ENCODE measurements at places on chromosomes 11 and 22. TPM values are rescaled to one million over a fixed set of nuclear protein-coding genes. Genes with fewer than 3 reads are reported as not detected.

APOA5 gene
- not detected for total RNA-seq

MB gene
- 10,770 TPM for total RNA-seq

OR51E1 gene
- total RNA-seq = 0.63 TPM

CARD18 gene
- total RNA-seq = not detected

DNA sequence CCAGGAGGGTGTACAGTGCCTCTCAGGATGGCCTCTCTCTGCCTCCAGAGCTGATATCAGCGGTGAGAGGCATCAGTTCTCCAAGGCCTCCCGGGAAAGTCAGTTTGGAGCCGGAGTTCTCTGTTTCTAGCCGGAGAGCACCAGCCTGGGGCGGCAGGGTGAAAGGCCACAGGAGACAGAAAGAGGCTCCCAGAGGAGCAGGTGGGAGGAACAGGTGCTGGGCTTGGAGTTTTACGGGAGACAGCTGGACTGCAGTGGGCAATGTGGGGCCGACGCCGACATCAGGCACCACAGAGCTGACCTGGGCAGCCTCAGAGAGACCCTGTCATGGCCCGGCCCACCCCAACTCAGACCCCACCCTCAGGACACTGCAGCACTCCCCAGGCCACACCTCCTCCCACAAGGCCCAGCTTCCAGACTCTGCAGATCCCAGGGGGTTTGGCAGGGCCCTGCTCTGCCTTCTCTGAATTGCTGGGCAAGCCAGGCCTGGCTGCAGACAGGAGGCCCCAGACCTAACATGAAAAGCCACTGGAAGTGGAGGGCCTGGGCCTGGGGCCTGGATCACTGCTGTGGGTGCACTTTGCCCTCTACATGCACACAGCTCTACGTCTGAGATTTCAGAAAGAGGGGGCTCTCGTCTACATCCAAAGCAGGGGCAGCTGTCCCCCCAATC is 885.6 kb downstream of the BRD1 start:
- DNase-seq = no peak

DNA sequence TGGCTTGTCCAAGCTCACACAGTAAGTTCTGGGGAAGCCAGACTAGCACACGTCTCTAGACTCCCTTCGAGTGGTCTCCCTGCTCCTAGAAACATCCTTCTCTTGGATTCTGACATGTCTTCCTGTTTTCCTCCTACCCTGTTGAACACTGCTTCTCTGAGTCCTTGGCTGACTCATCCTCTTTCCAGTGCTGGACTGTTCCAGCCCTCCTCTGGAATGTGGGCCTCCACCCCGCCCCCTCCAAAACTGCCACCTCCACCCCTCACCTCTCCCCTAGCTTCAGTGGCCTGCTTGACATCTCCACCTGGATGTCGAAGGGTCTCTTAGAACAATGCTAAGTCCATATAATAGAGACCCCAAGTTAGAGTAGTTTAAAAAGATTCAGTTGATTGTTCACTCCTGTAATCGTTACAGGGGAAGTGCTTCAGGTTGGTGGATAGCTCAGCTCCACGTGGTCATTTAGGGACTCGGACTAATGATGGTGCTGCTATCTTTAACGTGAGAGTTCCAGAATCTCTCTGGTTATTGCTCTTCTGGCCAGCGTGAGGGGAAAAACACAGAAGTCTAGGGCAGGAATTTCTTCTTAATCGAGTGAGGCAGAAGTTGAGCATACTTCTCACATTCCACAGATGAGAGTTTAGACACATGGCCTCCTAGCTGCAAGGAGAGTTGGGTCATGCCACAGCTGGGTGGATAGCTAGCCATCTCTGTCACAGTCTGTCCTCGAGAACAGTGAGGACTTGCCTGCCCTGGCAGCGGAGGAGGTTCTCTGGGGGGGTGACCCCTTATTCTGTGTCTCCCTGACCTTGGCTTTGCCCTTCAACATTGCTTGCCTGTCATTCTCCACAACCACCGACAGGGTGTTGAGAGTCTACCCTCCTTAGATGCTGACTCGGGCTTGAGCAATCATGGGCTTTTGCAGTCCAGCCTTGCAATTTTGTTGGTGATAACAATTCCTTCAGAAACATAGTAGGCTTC is 4.7 kb upstream of the C11orf96 start:
- no peak for DNase-seq

DNA sequence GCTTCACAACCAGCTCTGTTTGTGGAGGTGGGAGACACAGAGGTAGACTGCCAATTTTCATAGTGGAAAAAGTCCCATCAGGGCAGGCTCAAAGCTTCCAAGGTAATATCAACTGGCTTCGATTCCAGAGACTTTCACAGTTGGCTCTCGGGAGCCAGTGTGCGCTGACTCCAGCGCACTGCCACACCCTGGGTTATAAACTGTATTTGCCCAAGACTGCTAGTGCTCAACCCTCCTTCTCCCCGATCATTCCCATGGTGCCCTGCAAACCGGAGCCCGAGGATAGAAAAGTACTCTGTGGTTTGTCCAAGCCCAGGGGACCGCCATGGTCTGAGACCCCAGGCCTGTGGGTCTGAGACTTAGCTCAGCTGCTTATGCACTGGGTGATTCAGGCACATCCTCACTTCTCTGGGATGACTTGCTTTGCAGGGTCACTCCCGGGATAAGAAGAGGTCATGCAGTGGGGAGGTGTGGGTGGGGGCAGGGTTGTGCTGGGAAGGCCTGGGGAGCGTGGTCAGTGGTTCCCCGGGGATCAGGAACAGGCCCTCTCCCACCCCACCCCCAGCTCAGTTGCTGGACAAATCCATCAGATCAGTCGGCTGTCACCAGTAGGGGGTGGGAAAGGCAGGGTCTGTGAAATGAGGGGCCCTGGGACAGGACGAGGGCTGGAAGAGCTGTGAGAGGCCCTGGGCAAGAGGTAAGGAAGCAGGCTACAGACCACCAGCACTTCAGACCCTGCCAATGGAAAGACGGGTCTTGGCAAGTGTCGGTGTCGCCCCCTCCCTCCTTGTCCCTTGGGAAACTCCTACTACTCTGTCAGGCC is 26.7 kb upstream of the PICK1 start:
- DNase-seq = no peak

GRCh38 chr11:76648061-76648460 is 22.5 kb downstream of the LRRC32 start:
- no peak for DNase-seq

DNA sequence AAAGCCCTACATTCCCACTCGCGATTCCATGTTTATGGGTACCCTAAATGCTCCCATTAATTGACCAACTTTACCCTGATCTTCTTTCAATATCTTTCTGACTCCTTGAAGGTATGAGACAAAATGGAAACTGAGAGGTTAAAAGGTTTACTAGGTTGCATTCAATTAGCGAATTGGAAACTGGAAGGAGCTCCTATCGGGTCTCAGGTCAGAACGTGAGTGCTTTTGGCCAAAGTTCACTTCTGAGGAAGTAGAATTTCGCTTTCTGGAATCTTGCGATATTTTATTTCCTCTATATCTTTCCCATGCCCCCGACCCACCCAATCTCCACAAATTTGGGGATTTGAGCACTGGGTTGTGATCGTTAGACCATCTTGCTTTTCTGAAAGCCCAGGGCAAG is 2.6 kb downstream of the EHF start:
- DNase-seq = no peak

DNA sequence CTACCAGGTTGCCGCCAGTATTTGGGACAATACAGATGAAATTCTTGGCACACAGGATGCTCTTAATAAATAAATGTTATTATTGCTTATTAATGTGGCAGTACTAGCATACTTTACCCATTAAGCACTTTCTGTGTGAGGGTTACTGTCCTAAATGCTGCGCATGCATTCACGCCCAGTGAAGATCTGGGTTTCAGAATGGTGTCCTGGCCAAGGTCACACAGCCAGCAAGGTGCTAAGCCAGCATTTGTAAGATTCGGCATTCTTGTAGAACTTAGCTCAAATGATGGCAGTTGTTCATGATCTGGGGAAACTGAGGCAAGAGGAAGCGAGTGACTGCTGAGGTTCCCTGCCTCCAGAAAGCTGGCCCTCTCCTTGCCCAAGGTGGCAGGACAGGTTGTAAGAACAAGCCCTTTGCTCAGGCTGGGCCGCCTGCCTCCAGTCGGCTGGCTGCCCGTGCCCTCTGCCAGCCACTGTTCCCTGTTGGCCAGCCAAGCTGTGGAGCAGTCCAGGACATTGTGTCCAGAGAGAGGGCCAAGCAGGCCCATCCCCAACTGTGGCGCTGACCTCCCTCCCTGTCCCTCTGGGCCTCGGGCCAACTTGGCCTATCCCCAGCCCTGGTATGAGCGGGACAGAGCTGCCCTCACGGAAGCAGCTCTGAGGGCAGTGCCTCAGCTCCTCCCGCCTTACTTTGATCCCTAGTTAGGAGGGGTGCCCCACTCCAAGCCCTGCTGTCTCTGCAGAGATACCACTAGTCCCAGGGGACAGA is 28.8 kb downstream of the TOB2 start:
- peak; percentile 97 for DNase-seq

DNA sequence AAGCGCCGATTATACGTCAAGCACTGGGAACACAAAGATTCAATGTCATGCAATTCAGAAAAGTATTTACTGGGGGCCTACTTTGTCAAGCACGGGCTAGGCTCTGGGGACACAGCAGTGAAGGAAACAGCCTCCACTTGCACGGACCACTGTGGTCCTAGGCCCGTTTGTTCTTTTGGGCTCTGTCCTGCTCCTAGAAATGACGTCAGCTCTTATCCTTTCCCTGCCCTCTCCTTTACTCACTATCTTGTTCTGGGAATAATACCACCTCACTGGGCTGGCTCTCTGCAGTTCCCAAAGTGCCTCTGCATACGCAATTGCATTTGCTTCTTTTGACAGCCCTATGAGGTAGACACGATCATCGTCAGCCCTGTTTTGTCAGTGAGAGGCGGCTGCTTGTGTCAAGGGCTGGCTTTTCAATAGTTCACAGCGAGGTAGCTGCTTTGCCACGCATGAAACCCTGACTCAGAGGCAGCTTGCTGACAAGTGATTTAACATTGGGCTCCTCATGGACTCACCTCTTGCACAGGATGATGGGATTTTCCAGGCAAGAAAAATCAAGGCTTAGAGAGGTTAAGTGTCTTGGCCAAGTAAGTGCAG is 22.9 kb upstream of the IGSF22 start:
- no peak for DNase-seq

Data from right cardiac atrium (tissue), 5 donors.